Renal cortex interstitium (tissue), 15 donors: ENCODE measurements at places on chromosomes 11 and 22.

DNA sequence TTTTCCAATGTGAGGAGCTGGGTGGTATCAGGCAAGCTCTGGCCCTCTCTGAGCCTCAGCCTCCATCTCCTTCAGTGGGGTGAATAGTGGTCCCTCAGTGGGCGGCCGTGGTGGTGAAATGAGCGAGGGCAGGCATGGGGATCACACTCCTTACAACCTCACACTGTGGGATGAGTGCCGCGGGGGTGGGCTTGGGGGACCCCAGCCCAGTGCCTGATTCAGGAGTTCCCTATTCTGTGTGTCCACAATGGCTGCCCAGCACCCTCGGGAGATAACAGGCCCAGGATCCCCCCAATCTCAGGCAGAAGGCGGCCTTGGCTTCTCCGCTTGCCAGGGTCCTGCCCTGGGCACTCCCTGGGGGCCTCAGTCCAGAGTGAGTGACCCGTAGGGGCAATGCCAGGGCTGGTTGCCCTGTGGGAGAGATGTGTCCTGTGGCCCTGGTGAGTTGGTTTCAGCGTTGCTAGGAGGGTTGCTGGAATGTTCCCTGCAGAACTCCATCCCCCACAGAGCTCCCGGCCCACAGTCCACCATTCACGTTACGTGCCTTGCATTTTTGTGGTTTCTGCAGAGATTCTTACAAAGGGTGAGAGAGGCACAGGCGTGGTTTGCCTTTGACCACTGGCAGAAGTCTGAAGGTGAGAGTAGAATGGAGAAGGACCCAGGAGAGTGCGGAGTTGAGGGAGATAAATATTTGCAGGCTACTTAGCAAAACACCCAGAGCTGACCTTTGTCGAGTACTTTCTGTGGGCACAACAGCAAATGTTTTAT is 2.9 kb downstream of the ALDH3B1 start:
- DNase-seq: no peak

- DNase-seq: no peak
These were observed 445.6 kb downstream of the TBC1D22A start for GRCh38 chr22:47207846-47208554.

DNA sequence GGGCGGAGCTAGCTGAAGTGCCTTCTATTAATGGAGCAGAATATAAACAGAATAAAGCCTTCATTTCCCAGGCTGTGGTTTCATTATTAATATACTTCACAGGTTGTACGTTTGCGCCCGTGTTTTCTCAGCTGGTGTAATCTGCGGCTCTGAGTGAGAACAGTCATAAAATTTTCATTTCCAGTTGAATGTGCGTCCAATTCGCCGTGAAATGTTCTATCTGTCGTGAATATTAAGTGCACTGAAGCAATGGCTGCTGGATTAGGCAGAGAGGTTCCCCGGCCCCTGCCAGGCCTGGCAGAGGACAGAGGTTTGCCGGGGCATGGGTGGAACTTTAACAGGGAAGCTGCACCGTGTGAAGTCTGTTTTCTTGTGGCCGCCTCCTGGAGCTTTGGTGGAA is 874.4 kb downstream of the NTM start:
- no peak for DNase-seq

GRCh38 chr22:44206696-44207095 is 26.0 kb downstream of the PARVG start:
- no peak for DNase-seq

DNA sequence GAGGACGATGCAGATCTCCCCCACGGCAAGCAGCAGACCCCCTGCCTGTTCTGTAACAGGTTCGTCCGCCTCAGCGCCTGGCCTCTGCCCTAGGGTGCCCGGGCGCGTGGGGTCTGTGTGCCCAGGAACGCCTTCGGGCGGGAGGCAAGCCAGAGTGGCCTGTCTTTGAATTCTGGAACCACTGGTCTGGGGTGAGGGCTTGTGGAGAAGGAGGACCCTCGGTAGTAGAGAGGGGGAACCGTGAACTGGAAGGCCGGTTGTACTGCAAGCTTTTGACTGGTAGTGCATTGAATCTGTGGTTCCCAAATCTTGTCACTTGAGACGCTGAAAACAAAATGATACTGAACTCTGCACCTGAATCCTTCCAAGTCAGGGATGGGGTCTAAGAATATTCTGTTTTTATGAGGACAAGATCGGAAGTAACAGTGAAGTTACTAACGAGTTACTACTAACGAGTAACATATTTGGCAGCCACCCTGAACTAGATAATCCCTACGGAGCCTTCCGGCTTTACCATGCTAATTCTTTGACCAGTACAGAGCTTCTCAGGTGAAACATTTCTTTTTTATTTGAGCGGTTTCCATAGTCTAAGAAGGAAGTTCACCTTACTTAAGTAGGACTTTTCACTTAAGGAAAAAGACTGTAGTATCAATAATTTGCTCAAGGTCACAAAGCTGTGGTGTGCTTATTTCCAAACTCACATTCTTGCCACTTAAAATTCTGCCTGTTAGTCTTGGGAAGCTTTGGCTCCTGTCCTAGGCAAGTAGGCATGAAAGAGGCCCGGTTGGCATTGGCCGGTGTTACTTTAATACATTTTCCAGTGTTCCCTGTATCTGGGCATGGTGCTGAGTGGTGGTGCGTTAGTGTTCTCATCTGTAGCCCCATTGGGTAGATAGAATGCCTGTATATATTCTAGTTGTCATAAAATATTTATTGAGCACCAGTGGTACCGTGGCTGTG is 860 bp downstream of the PRMT3 start:
- DNase-seq: no peak

- DNase-seq: no peak
These were observed 4.7 kb downstream of the YDJC start for GRCh38 chr22:21624880-21625791.

DNA sequence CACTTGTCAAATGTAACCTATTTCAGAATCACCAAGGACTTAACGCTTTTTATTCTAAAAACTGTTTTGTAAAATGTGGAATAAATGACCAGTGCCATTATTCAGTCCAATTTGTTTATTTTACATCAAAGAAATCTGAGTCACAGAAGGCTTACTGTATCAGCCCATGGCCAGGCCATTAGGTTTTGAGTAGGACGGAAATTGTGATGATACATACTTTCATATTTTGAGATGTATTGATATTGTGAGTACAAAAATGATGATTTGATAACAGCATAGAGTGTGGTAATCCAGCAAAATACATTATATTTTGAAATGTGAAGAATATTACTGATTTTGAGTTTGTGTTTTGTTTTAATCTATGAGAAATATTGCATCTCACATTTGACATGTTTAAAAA is 81.1 kb downstream of the PIWIL3 start:
- no peak for DNase-seq

GRCh38 chr11:406796-407650 is 7.8 kb downstream of the SIGIRR start:
- no peak for DNase-seq

GRCh38 chr11:128181088-128181480 is 406.3 kb downstream of the ETS1 start:
- no peak for DNase-seq
